ENCODE measurements at places on chromosomes 7 and 10.

DNA sequence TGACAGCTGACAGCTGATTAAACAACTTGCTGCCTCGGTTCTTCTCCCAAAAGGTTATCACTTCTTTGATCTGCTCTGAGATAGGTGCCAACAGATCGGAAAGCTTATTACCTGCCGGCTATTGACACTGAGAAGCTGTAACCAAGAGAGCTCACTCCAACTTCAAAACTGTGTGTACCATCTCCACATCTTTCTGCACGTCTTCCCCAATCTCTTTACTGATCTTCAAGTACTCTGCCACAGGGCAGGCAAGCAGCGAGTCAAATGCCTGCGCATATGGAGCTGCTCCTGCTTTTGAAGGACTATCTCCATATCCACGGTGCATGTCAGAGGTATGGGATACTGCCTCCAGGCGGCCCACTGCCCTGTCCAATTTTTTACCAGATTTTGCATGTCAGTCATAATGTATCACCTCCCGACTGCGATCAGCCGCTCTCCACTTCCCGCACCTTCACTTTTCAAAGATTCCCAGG lies 352 bp upstream of the ZNF485 start:
- no peak for DNase-seq

DNA sequence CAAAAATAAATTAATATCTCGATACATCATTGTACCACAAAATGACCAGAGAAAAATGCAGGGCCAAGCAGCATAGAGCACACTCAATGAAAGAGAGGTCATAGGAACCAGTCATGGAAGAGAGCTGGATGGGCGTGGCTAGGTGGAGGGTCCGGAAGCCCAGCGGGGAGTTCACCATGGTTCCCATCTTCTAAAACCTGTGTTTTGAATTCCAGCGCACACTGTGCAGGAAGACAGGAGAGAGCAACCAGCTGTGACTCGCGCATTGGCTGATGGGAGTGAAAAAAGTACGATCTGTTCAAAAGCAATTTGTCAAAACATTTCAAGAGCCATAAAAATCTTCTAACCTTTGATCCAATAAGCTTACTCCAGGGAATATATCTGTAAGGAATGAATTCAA lies 125.2 kb upstream of the NANOS1 start:
- DNase-seq, result no peak

GRCh38 chr10:14598809-14599764 lies 175.6 kb downstream of the FAM107B start:
- no peak for DNase-seq

- no peak for DNase-seq
Observed at GRCh38 chr10:118714366-118714765, 40.4 kb downstream of the CACUL1 start.

DNA sequence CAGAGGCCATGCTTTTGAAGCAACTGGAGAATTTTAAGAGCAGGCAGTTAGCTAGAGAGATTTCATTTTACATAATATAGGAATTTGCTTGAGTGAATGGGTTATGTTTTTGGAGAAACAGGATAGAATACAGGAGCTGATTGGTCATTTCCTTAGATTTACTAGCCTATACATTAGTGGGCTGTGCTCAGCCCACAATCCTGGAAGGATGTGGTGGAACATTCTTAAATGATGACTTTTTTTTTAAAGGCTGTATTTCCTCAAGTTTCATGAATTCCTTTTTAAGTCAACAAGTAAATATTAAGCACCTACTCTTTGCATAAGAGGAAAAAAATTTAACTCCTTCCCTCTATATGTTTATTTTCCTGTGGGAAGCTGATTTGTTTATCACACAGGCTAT lies 314.4 kb upstream of the BMPER start:
- no peak for DNase-seq

DNA sequence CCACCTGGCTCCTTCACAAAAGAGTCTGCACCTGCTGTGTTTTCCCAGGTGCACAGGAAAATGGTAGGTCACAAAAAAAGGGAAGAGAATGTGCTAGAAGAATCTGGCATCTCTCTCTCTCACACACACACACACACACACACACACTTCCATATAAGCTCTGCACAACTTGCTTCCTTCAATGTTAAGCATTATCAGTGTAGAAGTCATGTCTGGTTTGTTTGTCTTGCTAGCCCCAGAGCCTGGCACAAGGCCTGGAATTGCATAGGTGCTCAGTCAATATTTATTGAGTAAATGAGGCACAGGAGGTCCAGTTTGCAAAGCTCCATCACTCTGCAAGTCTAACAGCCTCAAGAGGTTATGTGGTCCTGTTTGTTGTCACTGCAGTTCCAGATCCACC lies 867.3 kb upstream of the AUTS2 start:
- no peak for DNase-seq

- no peak for DNase-seq
Observed at GRCh38 chr10:131570716-131571307, 259.3 kb upstream of the TCERG1L start.

DNA sequence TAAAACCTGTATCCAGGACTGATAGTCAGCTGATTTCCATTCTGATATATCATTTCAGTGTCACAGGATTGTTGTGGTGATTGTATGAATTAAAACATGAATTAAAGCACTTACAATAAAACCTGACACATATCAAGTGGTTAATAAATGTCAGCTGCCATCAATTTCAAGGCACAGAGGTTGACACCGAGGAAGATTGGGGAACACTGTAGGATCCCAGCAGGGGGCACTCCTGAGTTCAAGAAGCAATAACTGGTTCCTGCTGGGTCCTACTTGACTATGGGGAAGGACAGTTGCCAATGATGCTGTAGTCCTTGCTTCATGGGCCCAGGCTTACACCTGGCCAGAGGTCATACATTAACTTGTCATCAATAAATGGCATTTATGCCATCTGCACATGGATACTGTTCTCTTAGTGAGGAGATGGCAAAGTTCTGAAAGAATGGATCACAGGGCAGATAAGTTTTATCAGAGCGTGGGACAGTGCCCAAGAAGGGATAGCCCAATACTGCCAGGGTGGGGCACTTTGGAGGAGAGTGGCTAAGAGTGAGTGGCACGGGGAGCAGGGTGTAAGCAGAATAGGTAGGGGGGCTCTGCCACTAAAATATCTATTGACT lies 24.1 kb downstream of the FZD1 start:
- DNase-seq, result no peak

GRCh38 chr10:73772281-73773151 lies 9.3 kb upstream of the CHCHD1 start:
- DNase-seq, result peak; percentile 80

Data from T-cell (primary cell).